ENCODE measurements at places on chromosomes 5 and 9. TPM values are rescaled to one million over a fixed set of nuclear protein-coding genes. Genes with fewer than 3 reads are reported as not detected.

Gene LPAR1
- total RNA-seq: 124 TPM

GRCh38 chr9:7790819-7791182 is 8.8 kb downstream of the DMAC1 start:
- DNase-seq: no peak
- peaks cover 3% of the 10 kb centered on the region for H3K36me3 ChIP-seq

DNA sequence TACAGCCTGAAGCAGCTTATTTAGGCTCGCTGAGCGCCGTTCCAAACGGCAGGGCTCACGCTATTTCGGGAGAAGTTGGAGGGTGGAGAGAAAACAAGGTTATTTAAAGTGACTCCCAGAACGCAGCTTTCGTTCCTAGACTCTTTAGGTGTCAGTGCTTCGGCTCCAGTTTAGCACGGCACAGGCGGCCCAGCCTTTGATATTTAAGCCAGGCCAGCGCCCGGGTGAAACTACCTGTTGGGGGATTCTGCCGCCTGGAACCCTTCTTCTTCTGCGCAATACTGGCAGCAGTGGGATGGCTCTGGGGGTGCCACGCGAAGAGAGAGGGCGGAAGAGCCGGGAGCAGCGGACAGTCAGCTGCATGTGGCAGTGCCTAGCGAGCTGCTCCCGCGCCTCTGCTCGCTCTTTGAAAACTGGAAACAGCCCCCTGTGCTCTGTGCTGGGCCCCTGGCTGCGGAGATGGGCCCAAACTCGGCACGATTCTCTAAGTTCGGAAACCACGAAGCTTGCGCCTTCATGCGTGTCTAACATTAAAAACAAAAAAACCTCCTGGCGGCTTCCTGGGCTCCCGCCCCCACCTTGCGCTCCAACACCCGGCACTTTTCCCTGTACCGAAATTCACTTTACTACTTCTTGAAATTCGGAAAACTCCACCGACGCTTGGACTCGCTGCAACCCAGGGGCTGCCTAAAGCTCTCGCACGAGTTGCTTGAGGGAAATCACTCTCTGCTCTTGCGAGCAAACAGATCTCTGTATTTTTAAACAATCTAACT is 34.6 kb upstream of the NFIB start:
- peaks cover 15% of the 10 kb centered on the region for H3K4me1 ChIP-seq
- no peak for DNase-seq
- H3K27me3 ChIP-seq: peaks cover 44% of the 10 kb centered on the region
- H3K36me3 ChIP-seq: no peaks in the 10 kb centered on the region

DNA sequence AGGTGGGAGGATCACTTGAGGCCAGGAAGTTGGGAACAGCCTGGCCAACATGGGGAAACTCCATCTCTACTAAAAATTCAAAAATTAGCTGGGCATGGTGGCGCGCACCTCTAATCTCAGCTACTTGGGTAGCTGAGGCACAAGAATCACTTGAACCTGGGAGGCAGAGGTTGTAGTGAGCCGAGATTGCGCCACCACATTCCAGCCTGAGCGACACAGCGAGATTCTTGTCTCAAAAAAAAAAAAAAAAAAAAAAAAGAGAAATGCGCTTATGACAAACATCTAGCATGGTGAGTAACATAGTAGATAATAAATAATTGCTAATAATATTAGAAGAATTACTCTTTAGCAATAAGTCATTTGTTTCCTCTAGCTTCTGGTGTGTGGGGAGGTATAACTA is 25.9 kb downstream of the RUSC2 start:
- H3K27me3 ChIP-seq: peaks cover 3% of the 10 kb centered on the region
- H3K36me3 ChIP-seq: peaks cover 19% of the 10 kb centered on the region
- H3K4me1 ChIP-seq: peaks cover 97% of the 10 kb centered on the region
- peak overlapping the region; percentile 92 for H3K27ac ChIP-seq

DNA sequence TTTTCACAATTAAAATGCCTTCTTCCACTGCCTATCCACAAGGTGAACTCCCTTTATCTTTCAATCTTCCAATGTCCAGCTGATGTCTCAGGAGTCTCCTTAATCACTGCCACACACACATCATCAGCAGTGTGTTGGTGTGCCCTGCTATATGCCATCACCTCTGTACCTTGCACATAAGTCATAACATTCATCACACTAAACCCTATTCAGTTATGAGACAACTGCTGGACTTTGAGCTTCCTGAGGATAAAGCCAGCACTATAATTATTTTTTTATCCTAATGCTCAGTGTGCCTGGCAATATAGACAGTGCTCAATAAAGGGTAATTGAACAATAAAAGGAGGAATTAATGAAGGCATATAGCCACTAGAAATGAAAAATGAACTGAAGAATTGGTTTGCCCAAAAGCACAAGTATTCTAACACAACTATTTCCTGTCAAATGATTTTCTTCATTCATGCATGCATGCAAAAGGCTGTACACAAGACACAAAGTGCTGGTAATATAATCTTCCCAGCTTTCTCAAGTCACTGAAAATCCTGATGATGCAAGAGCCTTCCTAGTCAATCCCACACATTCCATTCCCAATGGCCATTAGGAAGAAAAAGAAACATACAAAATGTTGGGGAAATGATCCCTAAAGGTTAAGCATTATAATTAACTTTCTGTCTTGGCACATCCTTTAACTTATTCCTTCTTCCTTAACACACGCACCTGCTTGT is 32.4 kb downstream of the LPAR1 start:
- peaks cover 74% of the 10 kb centered on the region for H3K4me1 ChIP-seq
- no peak for DNase-seq
- no peak overlapping the region for H3K27ac ChIP-seq
- H3K27me3 ChIP-seq: no peaks in the 10 kb centered on the region

Measured in HFFc6 (cell line).